ENCODE measurements at places on chromosomes 1 and 21.

- no peak for DNase-seq
Measured at GRCh38 chr1:80542231-80542630, 1258.5 kb upstream of the ADGRL2 start.

DNA sequence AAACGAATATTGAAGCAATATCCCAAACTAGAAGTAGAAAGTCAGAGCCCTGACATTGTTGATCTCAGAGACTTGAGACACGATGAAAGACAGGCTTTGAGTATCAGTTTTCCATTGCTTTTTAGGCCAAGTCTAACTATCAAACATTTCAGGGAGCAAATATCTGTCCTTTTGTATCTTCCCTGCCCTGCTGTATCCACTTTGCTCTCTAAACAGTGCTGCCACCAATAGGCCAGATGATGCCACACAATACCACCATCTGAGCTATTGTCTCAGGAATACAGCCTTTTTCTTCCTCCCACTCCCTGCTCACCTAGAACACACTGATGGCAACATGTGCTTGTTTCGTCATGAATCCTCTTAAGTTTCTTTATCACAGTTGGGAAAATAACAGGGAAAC is 62.6 kb upstream of the SPAG17 start:
- no peak for DNase-seq

DNA sequence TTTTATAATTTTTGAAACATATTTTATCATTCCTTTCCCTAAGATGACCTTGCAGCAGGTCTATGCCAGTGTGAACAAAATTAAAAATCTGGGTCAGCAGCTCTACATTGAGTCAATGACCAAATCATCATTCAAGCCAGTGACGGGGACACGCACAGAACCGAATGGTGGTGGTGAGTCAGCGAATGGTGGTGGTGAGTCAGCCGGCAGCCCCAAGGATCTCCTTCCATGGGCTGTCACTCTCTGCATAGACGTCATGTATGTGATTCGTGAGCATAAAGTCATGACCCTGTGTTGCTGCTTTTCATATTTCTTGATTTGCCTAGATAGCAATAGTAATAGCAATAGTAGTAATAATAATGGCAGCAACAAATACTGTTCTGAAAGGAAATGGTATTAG is 26.3 kb downstream of the PER3 start:
- DNase-seq: no peak

DNA sequence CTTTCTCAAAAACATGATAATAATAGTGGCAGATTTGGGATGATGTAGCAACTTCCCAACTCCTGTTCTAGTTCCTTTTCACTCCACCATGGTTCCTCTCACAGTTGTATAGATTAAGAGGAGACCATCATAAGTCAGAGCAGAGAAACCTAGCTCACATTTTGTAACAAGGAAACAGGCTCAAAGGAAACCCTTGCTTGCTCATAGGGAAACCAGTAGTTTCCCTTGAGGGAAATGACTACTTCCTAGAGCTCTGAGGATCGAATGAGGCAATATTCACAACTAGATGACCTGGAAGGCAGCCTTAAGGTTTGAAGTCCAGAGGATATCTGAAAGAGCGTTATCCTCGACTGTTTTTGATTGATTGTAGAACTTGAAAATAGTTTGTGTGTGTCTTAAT is 76.1 kb upstream of the C8B start:
- DNase-seq: no peak

- DNase-seq: no peak
Measured at GRCh38 chr21:45278156-45278911, 9.4 kb downstream of the POFUT2 start.

DNA sequence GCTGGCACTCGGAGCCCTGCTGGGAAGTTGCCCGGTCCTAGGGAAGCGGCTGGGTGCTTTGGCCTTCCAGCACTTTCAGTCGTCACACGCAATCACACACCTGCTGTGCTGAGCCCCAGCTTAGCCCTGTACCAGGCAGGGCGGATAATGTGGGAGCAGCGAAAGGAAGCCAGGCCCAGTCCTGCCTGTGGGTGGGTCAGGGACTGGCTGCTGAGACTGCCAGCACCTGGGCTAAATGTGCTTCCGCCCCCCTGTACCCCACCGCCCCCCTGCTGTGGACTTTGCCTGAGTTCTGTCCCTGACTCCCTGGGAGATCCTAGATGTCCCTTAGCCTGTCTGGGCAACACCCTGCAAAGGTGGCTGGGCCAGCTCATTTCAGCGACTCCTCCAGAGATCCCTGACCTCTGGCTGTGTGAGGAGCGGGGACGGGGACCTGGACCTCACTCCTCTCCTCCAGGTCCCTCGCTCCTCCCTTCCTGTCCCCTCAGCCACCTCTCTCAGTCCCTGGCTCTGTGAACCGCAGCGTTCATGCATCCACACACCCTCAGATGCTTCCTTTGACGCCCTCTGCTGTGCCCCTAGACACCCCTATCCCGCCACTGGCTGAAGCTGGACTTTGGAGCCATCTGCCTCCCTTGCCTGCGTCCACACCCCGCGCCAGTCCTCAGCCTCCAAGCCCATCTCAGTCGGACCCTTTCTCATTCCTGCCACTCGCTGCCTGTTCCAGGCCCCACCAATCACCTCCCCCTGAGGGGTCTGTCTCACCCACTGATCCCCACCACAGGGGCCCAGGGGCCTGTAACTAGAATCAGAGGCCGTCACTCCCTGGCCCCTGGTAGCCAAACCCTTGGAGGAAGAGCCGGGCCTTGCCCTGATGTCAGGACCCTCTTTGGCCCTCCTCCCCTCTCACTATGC is 1.4 kb downstream of the MMEL1 start:
- DNase-seq: no peak

DNA sequence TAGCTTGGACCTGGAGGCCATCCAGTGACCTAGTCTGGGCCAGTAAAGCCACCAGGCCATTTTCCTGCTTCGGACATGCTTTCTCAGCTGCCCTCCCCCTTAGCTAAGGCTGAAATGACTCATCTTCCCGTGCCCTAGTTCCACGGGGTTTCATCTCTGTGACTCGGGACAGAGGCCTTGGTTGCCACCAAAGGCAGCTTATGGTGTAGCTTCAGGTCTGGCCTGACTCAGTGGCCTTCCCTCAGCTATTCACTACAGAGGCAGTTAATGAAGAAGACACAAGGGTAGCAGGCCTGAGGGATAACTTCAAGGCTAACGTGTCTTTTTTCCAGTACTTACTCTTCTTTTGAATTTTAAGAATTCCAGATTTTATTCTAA is 82.4 kb downstream of the PBX1 start:
- DNase-seq: no peak

- DNase-seq: no peak
Measured at GRCh38 chr1:95028954-95029353, 43.8 kb downstream of the ALG14 start.

- no peak for DNase-seq
Measured at GRCh38 chr1:230754796-230755195, 7.6 kb downstream of the CAPN9 start.

- DNase-seq: no peak
Measured at GRCh38 chr1:15186846-15187151, 33.3 kb downstream of the TMEM51 start.

Data from GM12891 (cell line).